Activated CD4-positive, alpha-beta memory T cell treated with anti-CD3 and anti-CD28 coated beads, Interleukin-2, amount 10 ng/mL, durations not matched to agents 7 days and 5 days (primary cell): ENCODE measurements at places on chromosomes 4 and X. TPM values are rescaled to one million over a fixed set of nuclear protein-coding genes. Genes with fewer than 3 reads are reported as not detected.
A peak's percentile ranks its signal among the peaks of the same experiment; 100 is the strongest.

The VEGFC gene
- not detected for total RNA-seq

DNA sequence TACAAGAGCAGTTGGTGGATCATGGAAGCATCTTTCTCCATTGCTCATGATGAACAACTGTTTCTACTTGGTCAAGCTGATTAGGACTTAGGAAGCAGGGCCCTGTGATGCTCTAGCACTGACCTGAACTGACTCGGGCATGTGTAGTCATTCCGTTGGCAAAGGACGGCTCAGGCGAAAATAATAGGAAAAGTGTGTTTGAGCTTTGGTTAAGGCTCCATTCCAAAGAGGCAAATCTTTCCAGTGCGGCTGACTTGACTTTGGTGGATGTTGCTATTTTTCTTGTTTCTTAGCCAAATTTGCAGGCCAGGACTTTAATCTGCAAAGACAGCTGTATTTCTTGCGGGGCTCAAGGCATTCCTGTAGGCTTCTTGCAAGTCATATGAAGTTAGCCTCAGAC is 39.5 kb downstream of the ZNF518B start:
- no peak overlapping the region for H3K27ac ChIP-seq
- H3K27me3 ChIP-seq, result peaks cover 1% of the 10 kb centered on the region
- H3K36me3 ChIP-seq, result no peaks in the 10 kb centered on the region
- H3K4me3 ChIP-seq, result no peak overlapping the region

GRCh38 chrX:34893741-34894140 is 48.9 kb upstream of the FAM47B start:
- no peaks in the 10 kb centered on the region for H3K36me3 ChIP-seq
- H3K4me1 ChIP-seq, result no peaks in the 10 kb centered on the region

GRCh38 chr4:69984030-69984443 is 11.7 kb upstream of the STATH start:
- H3K27me3 ChIP-seq, result no peaks in the 10 kb centered on the region
- no peak overlapping the region for H3K27ac ChIP-seq
- no peaks in the 10 kb centered on the region for H3K4me1 ChIP-seq
- no peaks in the 10 kb centered on the region for H3K36me3 ChIP-seq
- no peak overlapping the region for H3K4me3 ChIP-seq

The MAGEE2 gene
- not detected for total RNA-seq

The IL13RA2 gene
- not detected for total RNA-seq

GRCh38 chr4:6271701-6272465 is 2.2 kb downstream of the WFS1 start:
- no peak for DNase-seq
- peaks cover 27% of the 10 kb centered on the region for H3K4me1 ChIP-seq
- H3K27me3 ChIP-seq, result peaks cover 49% of the 10 kb centered on the region
- no peak overlapping the region for H3K4me3 ChIP-seq
- no peaks in the 10 kb centered on the region for H3K36me3 ChIP-seq
- H3K27ac ChIP-seq, result no peak overlapping the region

The VCX3A gene
- not detected for total RNA-seq

DNA sequence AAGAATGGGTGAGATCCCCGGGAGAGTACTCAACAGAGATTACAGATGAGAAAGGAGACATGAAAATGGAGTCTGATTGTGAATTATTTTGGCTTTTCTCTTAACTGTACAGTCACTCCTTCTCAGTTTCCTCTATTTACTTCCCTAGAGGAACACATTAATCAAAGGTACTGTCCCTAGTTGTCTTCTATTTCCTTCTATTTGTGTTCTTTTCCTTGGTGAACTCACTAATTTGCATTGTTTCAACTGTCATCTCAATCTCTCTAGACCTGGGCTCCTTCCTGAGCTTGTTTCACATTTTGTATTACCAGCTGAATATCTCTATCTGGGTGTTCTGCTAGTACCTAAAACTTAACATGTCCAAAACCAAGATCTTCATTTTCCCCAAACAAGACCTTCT is 59.8 kb downstream of the ABCB7 start:
- DNase-seq, result no peak
- H3K4me3 ChIP-seq, result no peak overlapping the region
- peaks cover 20% of the 10 kb centered on the region for H3K36me3 ChIP-seq
- no peak overlapping the region for H3K27ac ChIP-seq

DNA sequence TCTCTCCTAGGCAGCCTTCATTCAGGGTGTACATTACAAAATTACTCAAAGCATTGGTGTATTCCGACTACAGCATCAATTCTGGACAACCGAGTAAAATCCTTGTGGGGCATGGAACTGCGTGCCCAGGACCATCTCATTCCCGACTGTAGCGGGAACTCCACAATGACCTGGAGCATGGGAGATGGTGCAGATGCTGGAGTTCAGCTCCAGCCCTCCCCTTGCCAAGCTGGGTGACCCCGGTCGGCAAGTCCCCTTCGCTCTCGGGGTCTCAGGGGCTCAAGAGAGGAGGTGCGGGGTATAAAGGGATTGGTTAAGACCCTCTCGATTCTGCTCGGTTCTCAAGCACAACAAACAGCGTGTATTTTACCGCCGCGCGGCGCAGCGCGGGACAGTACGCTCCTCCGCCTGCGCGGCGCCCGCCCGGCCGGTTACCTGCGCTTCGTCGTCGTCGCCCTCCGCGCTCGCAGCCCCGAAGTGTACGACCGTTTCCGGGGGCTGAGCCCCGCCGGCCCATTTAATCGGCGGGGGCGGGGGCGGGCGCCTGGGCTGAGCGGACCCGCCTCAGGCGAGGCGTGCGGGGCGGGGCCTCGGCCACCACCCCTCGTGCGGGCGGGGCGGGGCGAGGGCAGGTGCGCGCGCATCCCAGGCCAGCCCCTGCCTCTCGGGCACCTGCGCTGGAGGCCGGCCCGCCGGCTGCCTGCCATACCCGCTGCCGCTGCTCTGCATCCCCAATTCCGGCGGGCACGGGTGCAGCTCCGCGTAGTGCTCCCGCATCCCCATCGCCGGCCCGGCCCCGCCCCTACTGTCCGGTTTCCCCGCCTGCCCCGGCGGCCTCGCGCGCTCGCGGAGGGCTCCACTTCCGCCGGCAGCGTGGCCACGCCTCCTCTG is at the start of gene G6PD:
Gene G6PD (minus strand): TSS at position 493 of the 891 bp plus-strand sequence. CDS start 691 bp downstream, outside the sequence.
- H3K27me3 ChIP-seq, result no peaks in the 10 kb centered on the region
- peaks cover 29% of the 10 kb centered on the region for H3K36me3 ChIP-seq
- DNase-seq, result peak; percentile 85
- peaks cover 56% of the 10 kb centered on the region for H3K4me1 ChIP-seq
- H3K4me3 ChIP-seq, result peak within 1 kb of the TSS; percentile 90
- H3K27ac ChIP-seq, result peak within 1 kb of the TSS; percentile 87

GRCh38 chr4:115453416-115453815 is 340.0 kb upstream of the NDST4 start:
- DNase-seq, result no peak
- H3K4me1 ChIP-seq, result no peaks in the 10 kb centered on the region
- no peaks in the 10 kb centered on the region for H3K36me3 ChIP-seq
- H3K27ac ChIP-seq, result no peak overlapping the region
- no peaks in the 10 kb centered on the region for H3K27me3 ChIP-seq

- H3K27me3 ChIP-seq, result peaks cover 2% of the 10 kb centered on the region
- DNase-seq, result no peak
- no peak overlapping the region for H3K4me3 ChIP-seq
- H3K27ac ChIP-seq, result no peak overlapping the region
- peaks cover 32% of the 10 kb centered on the region for H3K4me1 ChIP-seq
- peaks cover 27% of the 10 kb centered on the region for H3K36me3 ChIP-seq
Observed at GRCh38 chr4:52645300-52645699, 13.8 kb downstream of the USP46 start.

DNA sequence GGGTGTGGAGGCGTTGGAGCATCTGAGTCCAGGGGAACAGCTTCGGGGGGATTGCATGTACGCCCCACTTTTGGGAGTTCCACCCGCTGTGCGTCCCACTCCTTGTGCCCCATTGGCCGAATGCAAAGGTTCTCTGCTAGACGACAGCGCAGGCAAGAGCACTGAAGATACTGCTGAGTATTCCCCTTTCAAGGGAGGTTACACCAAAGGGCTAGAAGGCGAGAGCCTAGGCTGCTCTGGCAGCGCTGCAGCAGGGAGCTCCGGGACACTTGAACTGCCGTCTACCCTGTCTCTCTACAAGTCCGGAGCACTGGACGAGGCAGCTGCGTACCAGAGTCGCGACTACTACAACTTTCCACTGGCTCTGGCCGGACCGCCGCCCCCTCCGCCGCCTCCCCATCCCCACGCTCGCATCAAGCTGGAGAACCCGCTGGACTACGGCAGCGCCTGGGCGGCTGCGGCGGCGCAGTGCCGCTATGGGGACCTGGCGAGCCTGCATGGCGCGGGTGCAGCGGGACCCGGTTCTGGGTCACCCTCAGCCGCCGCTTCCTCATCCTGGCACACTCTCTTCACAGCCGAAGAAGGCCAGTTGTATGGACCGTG is 2.2 kb downstream of the AR start:
- no peak overlapping the region for H3K27ac ChIP-seq
- no peaks in the 10 kb centered on the region for H3K36me3 ChIP-seq
- H3K4me1 ChIP-seq, result peaks cover 2% of the 10 kb centered on the region
- H3K4me3 ChIP-seq, result peak overlapping the region; percentile 24
- DNase-seq, result no peak

DNA sequence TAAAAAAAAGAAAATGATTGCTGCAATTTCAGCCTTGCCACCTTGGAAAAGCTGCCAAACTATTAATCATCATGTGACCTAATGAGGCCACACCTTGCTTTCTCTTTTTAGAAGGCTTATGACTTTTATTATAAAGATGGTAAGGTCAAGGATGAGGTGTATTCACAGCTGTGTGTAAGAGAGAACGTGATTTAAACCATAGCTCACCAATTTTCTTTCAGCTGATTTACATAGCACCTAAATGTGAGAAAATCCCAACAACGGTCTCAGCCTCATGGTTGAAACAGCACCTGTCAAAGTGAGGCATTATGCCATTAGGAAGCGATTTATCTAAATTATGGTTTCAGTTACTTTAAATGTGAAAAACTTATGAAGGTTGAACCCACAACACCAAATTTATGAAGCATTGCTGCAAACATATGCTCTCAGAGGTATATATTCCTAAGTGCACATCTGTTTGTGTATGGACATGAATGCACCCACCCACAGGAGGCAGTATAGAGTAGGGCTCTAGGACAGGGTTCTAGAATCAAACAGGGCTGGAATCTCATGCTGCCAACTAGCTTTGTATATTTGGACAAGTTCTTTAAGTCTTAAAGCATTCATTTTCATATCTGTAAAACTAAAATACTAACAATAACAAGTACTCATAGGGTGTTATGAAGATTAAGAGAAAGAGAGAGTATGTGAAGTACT is 40.7 kb downstream of the ANXA3 start:
- H3K4me1 ChIP-seq, result no peaks in the 10 kb centered on the region
- no peak overlapping the region for H3K4me3 ChIP-seq
- H3K27me3 ChIP-seq, result peaks cover 17% of the 10 kb centered on the region
- no peak for DNase-seq
- no peak overlapping the region for H3K27ac ChIP-seq

The PRSS48 gene
- not detected for total RNA-seq

- no peaks in the 10 kb centered on the region for H3K4me1 ChIP-seq
- no peak overlapping the region for H3K27ac ChIP-seq
- H3K36me3 ChIP-seq, result no peaks in the 10 kb centered on the region
- H3K4me3 ChIP-seq, result no peak overlapping the region
- no peak for DNase-seq
- H3K27me3 ChIP-seq, result no peaks in the 10 kb centered on the region
Observed at GRCh38 chrX:109372291-109372690, 109.6 kb downstream of the GUCY2F start.

DNA sequence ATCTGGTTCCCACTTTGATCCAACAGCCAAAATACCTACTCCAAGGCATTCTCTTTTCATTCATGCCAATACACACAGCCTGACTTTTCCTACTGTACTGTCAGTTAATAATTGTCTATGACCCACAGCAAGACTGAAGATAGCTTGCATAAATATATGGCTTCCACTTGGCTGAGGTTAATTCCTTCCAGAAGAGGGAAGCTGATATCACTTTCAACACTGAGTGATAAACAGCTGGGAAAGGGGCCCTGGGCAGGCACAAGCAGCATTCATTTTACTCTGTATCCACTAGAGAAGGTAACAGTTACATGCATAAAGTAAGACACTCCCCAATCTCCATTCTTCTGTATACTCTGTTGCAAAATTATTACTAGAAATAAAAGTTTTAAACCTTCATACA is 200.2 kb upstream of the UGT8 start:
- no peaks in the 10 kb centered on the region for H3K4me1 ChIP-seq
- DNase-seq, result no peak
- H3K36me3 ChIP-seq, result no peaks in the 10 kb centered on the region
- no peak overlapping the region for H3K4me3 ChIP-seq
- no peaks in the 10 kb centered on the region for H3K27me3 ChIP-seq

The ASB5 gene
- total RNA-seq, result not detected

DNA sequence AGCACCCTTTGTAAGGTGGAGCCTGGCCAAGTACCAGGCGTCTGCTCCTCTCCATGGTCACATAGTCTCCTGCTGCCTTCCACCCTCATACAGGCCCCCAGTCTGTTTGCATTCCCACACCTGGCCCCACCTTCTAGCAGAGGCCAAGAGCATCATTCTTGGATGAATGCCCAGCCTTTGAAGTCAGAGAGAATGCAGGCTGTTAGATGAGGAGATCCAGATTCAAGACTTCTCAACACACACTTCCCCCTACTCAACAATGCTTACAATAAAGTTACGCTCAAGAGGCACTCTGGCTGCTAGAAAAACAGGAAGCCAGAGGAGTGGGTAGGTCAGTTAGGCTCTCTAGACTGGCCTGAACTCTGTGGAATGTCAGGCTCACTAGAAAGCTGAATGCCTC is 43.3 kb downstream of the SHROOM4 start:
- no peak for DNase-seq
- no peak overlapping the region for H3K27ac ChIP-seq
- H3K36me3 ChIP-seq, result no peaks in the 10 kb centered on the region
- H3K4me1 ChIP-seq, result no peaks in the 10 kb centered on the region
- no peaks in the 10 kb centered on the region for H3K27me3 ChIP-seq

DNA sequence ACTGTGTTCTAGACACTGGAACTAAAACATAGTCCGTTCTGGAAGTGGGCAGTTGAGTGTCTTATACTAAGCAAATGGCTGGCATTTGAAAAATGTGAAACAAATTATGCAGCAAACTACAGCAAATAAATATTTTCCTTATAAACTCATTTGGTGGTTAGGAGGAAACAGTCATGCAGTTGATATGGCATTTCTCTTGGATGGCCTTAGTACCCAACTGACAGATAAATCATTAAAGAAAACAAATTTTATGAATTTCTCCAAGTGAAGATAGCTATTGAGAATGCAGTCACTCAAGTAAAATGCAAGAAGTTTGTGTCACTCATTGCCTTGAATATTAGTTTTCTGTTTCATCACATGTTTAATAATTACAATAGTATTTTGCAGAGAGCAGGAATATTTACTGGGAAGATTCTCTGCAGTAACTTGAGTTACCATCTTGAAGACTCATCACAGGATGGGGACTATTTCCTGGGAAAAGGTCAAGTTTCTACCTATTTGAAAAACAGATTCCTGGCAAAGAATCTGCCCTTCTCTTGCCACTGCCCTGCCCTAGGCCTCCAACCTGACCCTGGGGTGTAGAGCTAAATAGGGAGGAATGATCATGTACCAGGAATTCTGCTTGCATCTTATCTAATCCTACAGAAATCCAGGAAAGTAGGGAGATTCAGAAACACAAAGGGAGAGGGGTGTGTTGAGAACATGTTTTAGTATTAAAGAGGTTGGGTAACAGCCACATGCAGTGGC is 105.9 kb downstream of the SH3RF1 start:
- no peaks in the 10 kb centered on the region for H3K36me3 ChIP-seq
- H3K4me3 ChIP-seq, result no peak overlapping the region
- DNase-seq, result no peak
